ENCODE measurements at places on chromosomes 16 and 17.
A peak's percentile ranks its signal among the peaks of the same experiment; 100 is the strongest.

DNA sequence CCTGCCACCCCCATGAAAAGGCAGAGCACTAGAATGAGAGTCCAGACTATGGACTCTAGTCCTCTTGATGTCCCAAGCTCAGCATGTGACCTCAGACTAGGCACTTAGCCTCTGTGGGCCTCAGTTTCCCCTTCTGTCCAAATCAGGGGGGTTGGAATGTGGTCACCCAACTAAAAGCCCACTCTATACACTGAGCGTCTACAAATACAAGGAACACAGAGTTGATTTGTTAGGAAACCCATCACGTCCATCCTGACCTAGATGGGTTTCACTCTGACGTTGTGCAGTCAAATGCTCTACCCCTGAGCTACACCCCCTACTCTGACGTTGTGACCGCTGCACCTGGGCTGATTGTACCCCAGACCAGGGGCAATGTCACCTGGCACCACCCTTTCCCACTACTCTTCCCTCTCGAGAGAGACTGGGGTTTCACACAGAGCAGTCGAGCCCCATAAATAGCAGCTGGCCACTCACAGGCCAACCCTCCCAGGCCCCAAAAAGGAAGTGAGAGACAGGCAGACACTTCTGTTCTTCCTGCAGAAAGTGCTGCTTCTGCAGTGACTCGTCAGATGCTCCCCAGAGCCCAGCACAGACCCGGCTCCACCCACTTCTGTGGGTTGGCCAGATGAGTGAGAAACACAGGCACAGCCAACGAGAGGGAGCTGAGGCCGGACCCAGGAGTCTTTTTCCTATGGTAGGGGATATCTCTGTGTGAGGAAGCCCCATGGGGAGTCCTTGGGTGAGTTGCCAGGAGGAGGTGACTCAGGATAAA lies 16.1 kb upstream of the TNFRSF13B start:
- peak; percentile 84 for DNase-seq

DNA sequence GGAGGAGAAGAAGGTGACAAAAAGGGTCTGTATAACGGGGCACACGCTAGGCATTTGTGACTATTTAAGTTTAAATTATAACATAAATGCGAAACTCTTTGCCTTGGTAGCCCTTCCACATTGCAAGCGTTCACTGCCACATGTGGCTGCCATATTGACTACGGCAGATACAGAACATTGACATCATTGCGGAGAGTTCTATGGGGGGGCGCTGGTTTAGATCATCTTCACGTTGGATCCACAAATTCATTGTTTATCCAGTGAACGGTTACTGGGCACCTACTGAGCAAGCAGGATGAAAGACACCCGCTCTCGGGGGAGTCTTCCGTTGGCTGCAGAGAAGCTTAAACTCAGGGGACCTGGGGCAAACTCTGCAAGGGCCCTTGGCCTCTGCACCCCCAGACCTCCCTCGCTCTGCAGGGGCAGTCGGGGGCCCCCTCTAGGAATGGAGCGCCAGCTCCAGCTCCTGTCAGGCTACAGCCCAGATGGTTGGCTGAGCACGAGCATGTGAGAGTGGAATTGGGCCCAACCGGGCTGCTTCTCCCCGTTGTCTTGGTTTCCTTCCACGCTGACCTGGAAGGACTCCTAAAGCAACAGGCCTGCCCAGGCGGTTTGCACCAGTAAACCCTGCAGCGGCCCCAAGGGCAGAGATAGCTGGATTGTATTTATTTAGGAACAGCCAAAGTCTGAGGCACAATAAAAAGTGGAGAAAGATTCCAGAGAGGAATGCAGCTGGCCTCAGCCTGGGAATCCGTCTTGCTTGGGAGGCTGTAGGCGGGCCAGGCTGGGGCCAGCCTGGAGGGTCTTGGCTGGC lies 172.2 kb downstream of the SEC14L1 start:
- DNase-seq, result no peak

DNA sequence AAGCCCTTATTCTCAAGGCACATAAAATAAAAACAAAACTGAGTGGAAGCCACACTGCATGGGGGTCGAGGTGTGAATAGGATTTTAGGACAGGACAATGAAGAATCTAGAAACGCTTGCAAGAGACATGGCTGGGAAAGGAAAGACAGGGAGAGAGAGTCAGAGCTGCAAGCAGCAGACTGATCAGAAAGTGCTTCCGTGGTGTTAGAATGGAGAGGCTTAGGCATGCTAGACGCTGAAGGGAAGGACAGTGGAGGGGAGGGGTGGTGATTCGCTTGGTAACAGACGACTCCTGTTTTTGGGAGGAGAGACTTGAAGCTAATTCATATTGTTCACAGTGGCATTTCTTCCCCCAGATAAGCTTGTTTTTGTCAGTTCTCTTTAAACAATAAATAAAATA lies 173.5 kb downstream of the AIPL1 start:
- no peak for DNase-seq

- peak; percentile 68 for DNase-seq
Observed at GRCh38 chr17:43368740-43369506, 29.9 kb upstream of the ARL4D start.

- no peak for DNase-seq
Observed at GRCh38 chr16:49889725-49890397, 33.9 kb upstream of the ZNF423 start.

DNA sequence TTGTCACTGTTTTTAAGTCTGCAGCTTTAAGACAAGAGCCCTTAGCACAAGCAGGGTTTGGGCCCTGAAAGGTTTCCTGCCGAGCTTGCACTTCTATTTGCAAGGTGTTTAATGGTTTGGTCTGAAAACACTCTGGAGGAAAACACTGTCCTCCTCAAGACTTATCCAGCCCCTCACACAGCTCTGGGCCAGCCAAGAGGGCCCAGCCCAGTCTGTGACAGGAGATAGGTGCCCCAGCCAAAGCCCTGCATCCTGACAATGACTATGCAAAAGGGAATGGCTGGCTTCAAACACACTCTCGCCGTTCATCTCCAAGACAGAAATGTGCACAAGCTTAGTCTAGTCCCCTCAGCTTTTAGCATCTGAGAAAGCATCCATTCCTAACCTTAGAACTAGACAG lies 26.9 kb downstream of the MPG start:
- no peak for DNase-seq

- no peak for DNase-seq
Observed at GRCh38 chr17:65856865-65857264, 295.4 kb upstream of the AXIN2 start.

- no peak for DNase-seq
Observed at GRCh38 chr16:80931801-80932707, 74.6 kb downstream of the CMC2 start.

DNA sequence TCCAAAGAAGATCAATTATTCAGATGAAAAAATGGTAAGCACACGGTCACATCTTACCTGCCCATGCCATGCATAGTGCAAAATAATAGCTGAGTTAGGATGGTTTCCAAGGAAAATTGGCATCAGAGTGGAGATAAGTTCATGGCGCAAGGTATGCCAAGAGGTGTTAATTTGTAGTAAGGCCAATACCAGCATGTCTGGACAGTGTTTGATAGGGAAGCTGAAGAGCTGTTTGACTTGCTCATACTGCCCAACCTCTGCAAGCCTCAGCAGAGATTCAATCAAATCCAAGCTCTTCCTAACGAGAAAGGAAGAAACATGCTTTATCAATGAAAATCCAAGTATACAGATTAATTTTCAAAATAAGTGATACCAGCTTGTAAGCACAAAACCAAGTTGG lies 51.0 kb downstream of the CNOT1 start:
- no peak for DNase-seq

- no peak for DNase-seq
Observed at GRCh38 chr16:67430504-67430976, 381 bp upstream of the HSD11B2 start.

DNA sequence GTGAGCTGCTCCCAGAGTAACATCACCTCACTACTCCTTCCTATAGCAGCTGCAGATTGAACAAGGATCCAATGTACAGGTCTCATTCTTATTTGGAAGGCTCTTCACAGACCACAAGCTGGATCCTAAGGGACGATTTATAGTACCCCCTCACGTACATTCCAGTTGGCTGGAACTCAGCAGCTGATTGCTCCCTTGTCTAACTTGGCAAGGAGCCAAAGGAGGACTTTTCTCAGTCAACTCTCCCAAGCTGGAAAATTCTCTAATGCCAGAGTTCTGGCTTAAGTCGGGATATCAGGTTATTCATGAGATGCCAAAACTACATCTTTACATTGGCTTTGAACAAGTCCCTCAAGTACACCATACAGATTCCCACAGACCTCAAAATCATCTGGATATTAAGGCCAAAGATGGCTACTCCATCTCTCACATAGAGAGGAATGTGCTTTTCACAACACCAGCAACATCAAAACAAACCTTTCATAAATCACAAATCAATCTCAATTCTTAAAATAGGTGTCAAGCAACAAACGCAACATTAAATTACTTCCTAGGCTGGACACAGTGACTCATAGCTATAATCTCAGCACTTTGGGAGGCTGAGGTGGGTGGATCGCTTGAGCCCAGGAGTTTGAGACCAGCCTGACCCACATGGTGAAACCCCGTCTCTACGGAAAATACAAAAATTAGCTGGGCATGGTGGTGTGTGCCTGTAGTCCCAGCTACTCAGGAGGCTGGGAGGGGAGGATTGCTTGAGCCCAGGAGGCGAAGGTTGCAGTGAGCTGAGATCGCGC lies 39.3 kb downstream of the SMG6 start:
- no peak for DNase-seq

GRCh38 chr16:87344931-87345631 lies 27.9 kb upstream of the C16orf95 start:
- DNase-seq, result peak; percentile 58

- DNase-seq, result no peak
Observed at GRCh38 chr17:57275071-57275764, 18.9 kb downstream of the MSI2 start.

GRCh38 chr16:2037647-2038381 lies 9.8 kb downstream of the NTHL1 start:
- no peak for DNase-seq

- no peak for DNase-seq
Observed at GRCh38 chr16:22070361-22071330, 21.7 kb upstream of the VWA3A start.

- no peak for DNase-seq
Observed at GRCh38 chr16:1099189-1100083, 3.4 kb upstream of the C1QTNF8 start.

- DNase-seq, result no peak
Observed at GRCh38 chr17:47301161-47301560, 22.6 kb upstream of the EFCAB13 start.

GRCh38 chr16:87580855-87581261 lies 21.4 kb upstream of the JPH3 start:
- DNase-seq, result no peak

DNA sequence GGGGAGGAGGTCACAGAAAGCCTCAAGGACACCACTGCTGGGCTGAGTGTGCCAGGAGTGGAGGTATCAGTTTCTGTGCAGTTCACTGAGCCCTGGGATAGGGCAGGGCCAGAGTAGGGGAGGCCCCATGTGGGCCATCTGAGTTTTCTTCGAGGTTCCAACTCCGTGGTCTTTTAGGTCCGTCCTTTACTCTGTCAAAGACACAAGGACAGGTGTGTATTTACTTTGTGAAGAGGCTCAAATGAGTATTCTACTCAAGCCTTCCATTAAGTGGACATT lies 59.5 kb downstream of the USP22 start:
- DNase-seq, result no peak

GRCh38 chr17:77636835-77637817 lies 321.4 kb upstream of the TNRC6C start:
- no peak for DNase-seq

GRCh38 chr17:41555105-41555887 lies 16.6 kb downstream of the KRT9 start:
- DNase-seq, result no peak

DNA sequence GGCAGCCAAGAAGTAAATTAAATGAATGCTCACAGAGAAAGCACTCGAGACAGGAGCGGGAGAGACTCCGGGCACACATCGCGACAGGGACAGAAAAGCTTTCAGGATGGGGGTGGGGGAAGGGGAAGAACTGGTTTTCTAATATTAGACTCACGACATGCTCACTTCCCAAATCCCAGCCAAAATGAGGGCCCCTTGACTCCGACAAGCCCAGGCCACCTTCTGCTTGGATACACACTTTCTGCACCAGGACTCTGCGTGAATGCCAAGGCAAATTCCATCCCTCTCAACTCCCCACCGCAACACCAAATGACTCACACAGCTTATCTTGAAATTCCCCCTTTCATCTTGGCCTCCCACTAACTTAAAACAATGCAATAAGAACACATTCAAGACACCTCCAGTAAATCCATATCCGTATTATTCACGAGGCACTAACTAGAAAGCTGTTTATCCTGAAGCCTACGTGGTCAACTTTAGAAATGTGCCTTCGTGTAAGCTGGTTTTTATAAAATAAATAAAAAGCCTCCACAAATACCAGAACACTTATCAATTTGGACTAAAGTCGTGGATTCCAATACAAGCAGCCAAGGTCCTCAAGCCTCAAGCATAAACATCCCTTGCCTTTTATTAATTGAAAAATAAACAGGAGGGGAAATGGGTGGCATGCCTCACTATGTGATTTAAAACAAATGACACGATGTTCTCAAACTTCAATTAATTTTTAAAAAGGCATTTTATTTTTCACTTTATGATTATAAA lies 46.1 kb downstream of the NXN start:
- DNase-seq, result no peak

DNA sequence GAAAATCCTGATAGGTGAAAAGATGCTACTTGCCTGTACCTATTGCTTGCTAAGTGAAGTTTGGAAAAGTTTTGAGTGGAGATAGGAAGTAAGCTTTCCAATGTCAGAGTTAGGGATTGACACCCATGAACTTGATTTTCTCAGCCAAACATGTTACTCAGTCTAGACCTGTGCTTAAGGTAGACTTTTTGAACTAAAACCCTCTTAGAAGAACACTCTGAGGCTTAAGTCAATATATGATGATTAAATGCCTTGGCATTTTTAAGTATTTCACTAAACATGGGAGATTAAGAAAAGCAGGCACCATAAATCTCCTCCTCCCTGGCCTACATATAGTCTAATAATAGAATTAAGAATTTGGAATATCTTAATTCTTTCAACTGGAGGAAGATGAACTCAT lies 785.6 kb upstream of the SOX9 start:
- DNase-seq, result no peak

DNA sequence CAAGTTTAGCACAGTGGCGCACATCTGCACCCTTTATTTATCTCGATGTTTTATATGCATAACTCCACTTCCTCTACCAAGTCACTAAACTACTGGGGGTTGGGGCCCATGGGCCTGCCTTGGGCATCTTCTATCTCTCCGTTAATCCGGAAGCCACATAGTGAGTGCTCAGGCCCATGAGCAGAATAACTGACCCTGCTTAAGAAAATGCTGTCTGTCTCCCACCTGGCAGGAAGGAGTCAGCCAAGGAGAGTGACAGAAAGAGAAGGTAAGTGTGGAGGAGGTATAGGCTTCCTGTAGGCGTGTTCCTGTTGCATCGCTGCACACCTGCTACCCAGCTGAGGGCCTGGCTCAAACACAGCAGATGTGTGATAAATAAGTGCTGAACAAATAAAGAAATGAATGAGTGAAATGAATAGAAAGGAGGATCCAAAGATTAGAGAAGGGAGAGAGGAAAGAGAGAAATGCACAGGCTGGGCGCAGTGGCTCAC lies 320.1 kb downstream of the SLC39A11 start:
- DNase-seq, result no peak

GRCh38 chr16:23505671-23506605 lies 4.4 kb downstream of the GGA2 start:
- no peak for DNase-seq

Measured in CD4-positive, alpha-beta T cell treated with Interferon gamma for 1 hour (primary cell).